NCI-H69 (cell line): ENCODE measurements at places on chromosomes 1 and 21.

- DNase-seq: no peak
These were observed 32.8 kb upstream of the IFFO2 start for GRCh38 chr1:18989176-18989799.

DNA sequence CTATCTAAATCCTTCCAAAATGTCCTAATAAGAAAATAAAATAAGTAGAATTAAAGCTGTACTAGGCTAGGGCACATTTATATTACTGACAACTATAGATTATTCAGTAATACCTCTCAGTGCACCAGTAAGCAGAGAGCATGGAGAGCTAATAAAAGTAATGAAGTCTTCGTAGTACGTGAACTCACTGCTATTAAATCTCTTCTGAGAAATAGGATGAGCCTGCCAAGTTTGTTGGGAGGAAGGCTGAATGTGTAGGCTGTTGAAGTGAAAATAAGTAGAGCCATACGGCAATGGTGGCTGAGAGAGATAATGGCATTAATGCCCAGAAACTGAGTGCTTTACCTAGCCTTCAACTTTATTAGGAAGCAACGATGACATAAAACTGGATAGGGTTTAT lies 73.9 kb upstream of the NR5A2 start:
- no peak for DNase-seq

DNA sequence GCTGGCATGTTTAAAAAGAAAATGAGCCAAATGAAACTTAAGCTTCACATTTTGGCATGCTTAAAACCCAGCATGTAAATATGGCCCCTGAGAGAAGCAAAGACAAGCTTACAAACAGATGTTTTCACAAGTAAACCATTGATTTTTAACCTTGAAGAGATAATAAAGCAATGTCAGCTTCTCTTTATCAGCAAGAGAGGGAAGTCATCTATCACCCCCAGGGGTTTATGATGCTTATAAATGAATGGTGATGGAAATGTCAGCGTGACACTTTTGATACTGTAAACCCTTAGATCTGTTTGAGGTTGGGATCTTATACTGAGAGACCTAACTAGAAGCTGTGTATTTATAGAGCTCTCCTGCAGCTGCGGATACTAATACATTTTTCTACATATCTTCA lies 471.3 kb downstream of the PLA2G4A start:
- peak; percentile 27 for DNase-seq

GRCh38 chr1:12146343-12147112 lies 20.3 kb upstream of the TNFRSF1B start:
- no peak for DNase-seq

DNA sequence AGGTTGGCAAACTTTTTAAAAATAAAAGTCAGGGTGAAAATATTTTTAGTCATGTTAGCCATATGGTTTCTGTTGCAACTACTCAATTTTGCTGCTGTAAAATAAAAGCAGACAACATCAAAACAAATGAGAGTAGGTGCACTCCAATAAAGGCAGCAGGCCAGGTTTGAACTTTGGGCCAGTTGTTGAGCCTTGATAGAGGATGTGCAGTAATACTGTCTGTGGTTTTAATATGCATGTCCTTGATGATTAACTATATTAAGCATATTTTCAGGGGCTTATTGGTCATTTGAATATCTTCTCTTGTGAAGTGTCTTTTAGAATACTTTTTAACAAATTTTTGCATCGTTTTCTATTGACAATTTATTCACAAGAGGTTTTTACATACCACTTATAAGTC lies 1399.9 kb upstream of the B3GALT2 start:
- no peak for DNase-seq

DNA sequence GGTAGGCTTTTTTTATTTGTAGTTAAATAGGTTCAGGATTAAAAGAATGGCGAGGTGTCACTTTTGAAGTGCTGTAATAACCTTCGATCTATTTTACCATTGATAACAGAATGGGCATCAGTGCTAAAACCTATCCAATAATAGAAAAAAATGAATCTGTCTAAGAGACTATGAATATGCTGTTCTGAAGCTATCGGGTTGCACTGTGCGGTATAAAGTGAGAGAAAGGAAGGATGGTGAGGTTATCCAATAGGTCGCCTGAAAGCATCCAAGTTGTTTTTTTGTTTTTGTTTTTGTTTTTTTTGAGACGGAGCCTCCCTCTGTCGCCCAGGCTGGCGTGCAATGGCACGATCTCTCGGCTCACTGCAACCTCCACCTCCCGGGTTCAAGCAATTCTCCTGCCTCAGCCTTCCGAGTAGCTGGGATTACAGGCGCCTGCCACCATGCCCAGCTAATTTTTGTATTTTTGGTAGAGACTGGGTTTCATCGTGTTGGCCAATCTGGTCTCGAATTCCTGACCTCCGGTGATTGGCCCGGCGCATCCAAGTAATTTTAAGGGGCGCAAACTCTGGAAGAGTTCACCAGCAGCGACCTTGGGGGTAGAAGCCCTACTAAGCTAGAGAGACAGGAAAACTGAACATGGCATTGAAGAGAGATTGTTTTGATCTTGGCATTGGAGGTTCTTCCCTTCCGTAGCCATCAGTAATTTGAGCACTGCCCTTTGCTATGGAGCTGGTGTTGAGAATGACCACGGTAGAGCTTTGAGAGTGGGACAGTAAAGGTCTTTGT lies 8.7 kb upstream of the MDM4 start:
- DNase-seq: peak; percentile 88

GRCh38 chr1:76784502-76784901 lies 82.8 kb upstream of the ST6GALNAC5 start:
- no peak for DNase-seq

- DNase-seq: no peak
These were observed 6.9 kb downstream of the PLPP3 start for GRCh38 chr1:56572334-56573050.

- no peak for DNase-seq
These were observed 12.8 kb downstream of the CLDN17 start for GRCh38 chr21:30153697-30154340.

- no peak for DNase-seq
These were observed 23.1 kb upstream of the RGS4 start for GRCh38 chr1:163046071-163046470.

- no peak for DNase-seq
These were observed 65.8 kb upstream of the ABCG1 start for GRCh38 chr21:42153046-42153686.

DNA sequence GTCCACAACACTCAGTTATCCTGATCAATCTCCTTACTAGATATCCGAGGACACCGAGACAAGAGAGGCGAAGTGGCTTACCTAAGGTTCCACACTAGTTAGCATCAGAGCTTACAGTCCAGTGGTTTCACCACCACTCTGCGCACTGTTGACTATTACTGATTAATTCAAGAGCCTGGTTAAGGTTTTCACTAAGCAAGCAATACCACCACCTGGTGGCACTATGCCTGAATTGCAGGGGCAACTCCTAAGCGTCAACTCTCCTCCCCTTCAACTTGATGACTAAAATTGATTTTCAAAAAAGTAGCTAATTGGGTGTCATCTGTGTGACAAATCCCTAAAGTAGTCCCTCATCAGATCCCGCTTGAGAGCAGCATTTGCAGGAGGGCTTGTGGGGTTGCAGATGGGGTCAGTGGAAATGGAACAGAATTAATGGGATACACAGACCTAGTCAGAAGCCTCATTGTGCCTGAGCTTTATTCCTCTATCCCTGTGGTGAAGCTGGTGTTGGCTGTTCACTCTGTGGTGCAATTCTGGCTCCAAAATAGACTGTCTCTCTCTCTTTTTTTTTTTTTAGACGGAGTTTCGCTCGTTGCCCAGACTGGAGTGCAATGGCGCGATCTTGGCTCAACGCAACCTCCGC lies 9.1 kb downstream of the TTC22 start:
- peak; percentile 18 for DNase-seq

DNA sequence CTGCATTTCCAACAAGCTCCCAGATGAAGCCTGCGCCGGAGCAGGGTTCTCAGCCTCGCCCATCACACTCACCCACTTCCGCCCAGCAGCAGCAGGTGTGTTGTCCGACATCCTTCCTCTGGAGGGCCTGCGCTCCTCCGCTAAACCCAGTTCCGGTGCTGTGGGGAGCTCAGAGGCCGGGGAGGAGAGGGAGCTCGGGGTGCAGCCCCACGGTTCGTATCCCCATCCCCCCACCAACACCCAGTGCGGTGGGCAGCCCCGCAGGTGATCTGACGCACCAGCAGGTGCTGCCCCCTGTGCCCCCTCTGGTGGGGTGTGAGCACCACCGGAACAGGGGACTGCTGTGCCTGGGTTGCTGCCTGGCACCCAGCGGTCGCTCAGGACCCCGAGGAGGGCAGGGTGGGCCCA lies 3.4 kb upstream of the PEX10 start:
- DNase-seq: peak; percentile 15

DNA sequence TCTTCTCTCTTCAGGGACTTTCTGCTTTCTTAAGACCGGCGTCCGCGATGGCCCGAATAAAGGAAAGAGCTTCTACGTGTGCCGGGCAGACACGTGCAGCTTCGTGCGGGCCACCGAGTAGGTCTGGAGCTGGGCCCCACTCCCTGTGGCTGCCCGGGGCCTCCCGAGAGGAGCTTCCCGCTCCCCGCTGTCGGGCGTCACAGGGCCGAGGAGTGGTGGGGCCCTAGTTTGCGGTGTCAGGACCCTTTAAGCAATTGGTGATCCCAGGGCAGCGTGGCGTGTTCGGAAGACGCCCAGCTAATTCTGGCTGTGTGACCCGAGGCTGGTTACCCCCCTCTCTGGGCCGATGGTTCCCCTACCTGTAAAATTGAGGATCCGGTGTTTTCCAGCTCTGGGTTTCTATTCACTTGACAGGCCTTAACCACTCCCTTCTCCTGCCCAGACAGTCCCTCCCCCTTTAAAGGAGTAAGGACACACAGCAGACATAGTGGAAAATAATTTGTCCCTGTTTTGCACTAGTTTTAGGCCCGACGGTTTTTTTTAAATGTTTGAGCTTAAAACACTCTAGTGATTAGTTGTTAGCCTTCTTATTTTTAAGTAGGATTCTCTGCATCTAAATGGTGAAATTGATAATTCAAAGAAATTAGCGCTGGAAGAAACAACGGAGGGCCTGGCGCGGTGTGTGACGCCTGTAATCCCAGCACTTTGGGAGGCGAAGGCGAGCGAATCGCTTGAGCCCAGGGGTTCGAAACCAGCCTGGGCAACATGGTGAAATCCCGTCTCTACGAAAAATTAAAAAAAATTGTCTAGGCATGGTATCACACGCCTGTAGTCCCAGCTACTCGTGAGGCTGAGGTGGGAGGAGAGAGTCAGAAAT lies 553 bp downstream of the TTF2 start:
- DNase-seq: peak; percentile 49

- peak; percentile 62 for DNase-seq
These were observed 12.5 kb upstream of the GUCA2A start for GRCh38 chr1:42176902-42177519.

DNA sequence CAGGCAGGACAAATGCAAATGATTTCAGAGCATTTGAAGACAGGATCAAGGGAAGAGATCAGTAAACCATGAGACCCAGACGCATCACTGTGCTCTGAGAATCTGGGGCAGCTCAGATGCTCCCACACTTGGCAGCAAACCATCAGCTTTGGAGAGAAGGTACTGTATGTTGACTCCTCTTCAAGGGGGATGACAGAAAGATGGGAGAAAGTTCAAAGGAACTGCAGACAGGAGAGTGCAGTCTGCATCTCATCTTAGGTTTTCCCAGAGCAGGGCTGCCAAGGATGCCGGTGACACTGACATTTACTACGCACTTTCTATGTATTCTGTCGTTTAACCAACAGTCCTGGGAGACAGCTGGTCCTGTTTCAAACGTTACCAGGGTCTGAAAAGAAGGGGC lies 35.8 kb downstream of the OLFML2B start:
- no peak for DNase-seq

GRCh38 chr1:198701766-198702539 lies 63.1 kb downstream of the PTPRC start:
- peak; percentile 89 for DNase-seq

DNA sequence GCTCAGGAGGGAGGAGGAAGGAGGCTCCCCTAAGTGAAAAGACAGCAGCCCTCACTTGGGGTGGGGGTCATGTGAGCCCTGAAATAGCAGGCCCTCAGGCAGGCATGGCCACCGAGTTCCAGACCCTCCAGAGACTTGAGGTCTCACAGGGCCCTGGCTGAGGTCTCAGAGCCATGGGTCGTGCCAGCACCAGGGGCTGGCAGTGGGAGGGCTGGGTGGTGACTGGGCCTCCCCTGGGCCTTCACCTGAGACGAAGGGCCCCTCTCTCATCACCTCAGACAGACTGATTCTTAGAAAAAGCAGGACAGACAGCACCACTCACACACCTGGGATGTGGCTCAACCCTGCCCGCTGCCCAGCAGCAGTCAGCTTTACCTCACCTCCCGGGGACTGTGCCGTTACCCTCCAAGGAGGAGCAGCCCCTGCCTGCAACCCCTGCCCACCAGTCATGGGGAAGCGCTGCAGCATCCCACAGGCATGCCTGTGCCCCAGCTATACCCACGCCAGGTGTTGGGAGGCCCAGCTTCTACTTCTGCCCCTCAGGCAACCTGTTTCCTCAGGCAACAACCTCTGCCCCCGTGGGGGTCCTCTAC lies 42.6 kb upstream of the LRP8 start:
- no peak for DNase-seq

GRCh38 chr1:91166106-91166712 lies 144.4 kb upstream of the ZNF644 start:
- DNase-seq: peak; percentile 61

DNA sequence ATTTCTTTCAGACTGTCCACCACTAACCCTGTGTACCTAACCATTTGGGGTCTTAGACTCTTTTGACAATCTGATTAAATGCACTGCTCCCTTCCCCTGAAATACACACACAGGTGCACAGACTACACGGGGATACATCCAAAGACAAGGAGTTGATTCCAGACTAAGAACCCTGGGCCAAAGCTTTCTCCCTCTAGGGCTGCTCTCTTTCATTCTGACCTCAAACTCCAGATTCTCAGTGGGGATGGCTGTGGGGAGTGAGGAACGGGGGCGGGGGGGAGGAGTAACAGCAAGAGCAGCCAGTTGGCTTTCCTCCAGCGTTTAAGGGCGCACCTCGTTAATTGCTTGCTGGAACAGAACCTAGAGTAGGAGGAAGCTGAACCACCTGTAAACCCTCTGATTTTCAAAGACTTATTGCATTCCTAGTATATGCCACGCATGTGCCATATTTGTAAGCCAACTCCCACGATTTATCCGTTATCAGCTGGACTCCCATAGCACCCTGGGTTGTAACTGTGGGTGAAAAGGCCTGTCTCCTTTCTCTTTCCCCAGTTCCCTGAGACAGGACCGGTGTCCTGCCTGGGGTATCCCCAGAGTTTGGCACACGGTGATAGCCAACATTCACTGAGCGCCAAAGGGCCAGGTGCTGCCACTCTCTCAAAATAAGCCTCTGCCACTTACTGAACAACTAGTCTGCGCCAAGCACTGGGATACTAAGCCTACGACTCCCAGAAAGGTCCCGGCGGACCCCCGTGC lies 920 bp downstream of the MTHFR start:
- DNase-seq: peak; percentile 85
